ENCODE measurements at places on chromosomes 13 and 19. TPM values are rescaled to one million over a fixed set of nuclear protein-coding genes. Genes with fewer than 3 reads are reported as not detected.

GRCh38 chr19:20162821-20163220, 4.2 kb upstream of the ZNF486 start:
- H3K27ac ChIP-seq = no peak overlapping the region
- no peaks in the 10 kb centered on the region for H3K4me1 ChIP-seq
- H3K4me3 ChIP-seq = no peak overlapping the region
- no peaks in the 10 kb centered on the region for H3K27me3 ChIP-seq

Gene DPF1
- total RNA-seq = 6.5 TPM

Gene CBLC
- 1.5 TPM for total RNA-seq

Gene GIPR
- not detected for total RNA-seq

- H3K4me3 ChIP-seq = no peak overlapping the region
- H3K4me1 ChIP-seq = no peaks in the 10 kb centered on the region
- no peak for DNase-seq
Observed at GRCh38 chr19:55310498-55310897, 14.6 kb downstream of the TMEM150B start.

DNA sequence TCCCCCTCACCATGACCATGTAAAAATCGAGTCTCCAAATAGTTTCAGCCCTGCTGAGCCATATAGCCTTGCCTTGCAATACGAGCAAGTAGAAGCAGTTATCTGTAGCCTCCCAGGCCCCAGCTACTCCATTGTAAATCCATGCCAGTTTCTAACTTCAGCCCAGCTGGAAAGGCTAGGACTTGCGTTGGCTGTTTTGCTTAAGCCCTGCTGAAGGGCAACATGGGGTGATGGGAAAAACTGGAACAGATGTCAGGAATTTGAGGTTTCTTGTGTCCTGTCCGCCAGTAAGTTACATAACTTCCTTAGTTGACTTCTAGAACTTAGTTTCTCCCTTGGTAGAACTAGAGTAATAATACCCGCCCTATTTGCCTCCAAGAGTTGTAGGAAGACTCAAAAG, 216.0 kb upstream of the SERP2 start:
- H3K4me3 ChIP-seq = no peak overlapping the region
- no peak for DNase-seq
- H3K27ac ChIP-seq = no peak overlapping the region
- H3K36me3 ChIP-seq = no peaks in the 10 kb centered on the region

DNA sequence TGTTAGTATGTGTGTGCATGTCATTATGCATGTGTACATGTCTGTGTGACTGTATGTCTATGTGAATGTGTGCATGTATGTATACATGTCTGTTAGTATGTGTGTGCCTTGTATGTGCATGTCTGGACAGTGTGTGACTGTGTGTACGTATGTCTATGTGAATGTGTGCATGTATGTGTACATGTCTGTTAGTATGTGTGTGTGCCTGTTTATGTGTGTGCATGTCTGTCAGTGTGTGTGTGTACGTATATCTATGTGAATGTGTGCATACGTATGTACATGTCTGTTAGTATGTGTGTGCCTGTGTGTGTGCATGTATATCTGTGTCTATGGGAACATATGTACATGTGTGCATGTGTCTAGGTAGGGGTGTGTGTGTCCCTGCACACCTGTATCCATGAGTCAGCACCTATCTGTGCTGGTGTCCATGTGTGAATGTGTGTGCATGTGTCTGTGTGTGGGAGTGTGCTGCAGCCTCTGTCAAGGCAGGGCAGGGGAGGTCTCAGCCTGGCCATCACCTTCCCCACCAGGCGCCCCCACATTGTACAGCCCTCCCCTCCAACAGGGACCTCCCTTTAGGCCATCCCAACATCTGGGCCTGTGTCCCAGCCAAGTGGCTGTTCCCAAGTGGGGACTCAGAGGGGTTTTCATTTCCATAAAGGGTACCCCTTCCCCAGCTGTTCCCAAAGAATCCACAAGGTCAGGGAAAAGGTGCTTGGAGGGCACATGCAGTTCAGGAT, 4.4 kb downstream of the GAS6 start:
- H3K27ac ChIP-seq = peak overlapping the region; percentile 79
- peaks cover 21% of the 10 kb centered on the region for H3K27me3 ChIP-seq
- no peaks in the 10 kb centered on the region for H3K36me3 ChIP-seq
- no peak for DNase-seq

DNA sequence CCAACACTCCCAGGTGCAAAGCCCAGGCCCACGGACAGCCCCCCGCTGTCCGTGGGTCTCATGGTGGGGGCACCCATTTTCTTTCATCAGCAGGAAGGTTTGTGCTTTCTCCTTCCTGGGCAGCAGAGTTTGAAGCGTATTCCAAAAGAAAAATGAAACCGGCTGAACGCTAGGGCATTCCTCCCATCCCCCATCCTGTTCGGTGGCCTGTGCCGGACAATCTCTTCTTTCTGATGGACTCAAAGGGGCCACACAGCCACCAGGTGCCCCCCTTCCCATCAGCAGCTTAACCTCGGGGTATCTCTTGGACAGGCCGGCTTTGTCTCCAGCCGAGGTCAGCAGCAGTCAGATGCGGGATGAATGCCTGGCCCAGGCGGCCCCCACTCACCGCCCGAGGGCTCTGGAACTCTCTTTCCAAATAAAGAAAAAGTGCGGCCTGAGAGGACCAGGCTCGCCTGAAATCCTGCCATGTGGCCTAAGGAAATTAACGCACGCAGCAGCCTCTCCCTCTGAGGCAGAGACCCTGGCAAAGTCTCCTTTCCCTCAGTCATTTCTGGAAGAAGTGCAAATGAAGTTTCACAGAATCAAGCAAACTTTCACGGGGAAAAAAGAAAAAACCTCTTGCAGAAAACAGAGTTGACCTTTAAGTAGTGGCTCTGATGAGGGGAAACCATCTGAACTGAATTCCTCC, 67.8 kb downstream of the RASA3 start:
- no peaks in the 10 kb centered on the region for H3K36me3 ChIP-seq
- H3K27ac ChIP-seq = peak overlapping the region; percentile 70
- H3K4me1 ChIP-seq = peaks cover 28% of the 10 kb centered on the region
- DNase-seq = peak; percentile 90
- no peak overlapping the region for H3K4me3 ChIP-seq
- no peaks in the 10 kb centered on the region for H3K27me3 ChIP-seq

DNA sequence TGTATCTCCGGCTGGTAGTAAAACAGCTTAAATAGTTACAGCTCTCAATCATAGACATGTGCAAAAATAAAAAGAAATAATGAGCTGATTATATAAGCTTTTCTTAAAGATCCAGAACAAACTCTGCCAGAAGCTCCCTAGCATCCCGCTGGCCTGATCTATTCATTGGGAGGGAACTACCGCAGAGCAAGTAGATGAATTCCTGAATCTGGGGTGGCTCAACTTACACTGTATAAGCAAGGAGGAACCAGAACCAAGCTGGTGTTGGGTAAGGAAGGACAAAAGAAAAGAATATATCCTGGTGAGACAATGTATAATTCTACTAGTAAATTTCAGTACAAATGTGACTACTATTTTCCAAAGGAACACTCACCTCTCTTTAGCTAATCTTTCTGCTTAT, 1122.2 kb downstream of the OLFM4 start:
- no peaks in the 10 kb centered on the region for H3K27me3 ChIP-seq
- H3K27ac ChIP-seq = no peak overlapping the region
- H3K36me3 ChIP-seq = no peaks in the 10 kb centered on the region
- peaks cover 5% of the 10 kb centered on the region for H3K4me1 ChIP-seq

GRCh38 chr19:1754636-1755466, 1.5 kb downstream of the ONECUT3 start:
- peak; percentile 70 for DNase-seq
- H3K4me3 ChIP-seq = peak overlapping the region; percentile 39
- H3K27me3 ChIP-seq = peaks cover 100% of the 10 kb centered on the region
- H3K4me1 ChIP-seq = peaks cover 13% of the 10 kb centered on the region
- H3K36me3 ChIP-seq = no peaks in the 10 kb centered on the region
- H3K27ac ChIP-seq = no peak overlapping the region
